ENCODE measurements at places on chromosomes 13 and 19. TPM values are rescaled to one million over a fixed set of nuclear protein-coding genes. Genes with fewer than 3 reads are reported as not detected.

KIR2DL3 gene
- not detected for total RNA-seq

CYP2S1 gene
- total RNA-seq = 4.2 TPM

ZNF880 gene
- total RNA-seq = 28.1 TPM

ZNF227 gene
- total RNA-seq = 26.4 TPM

LYPD3 gene
- total RNA-seq = 27.6 TPM

ZNF433 gene
- total RNA-seq = 10.4 TPM

CYP4F8 gene
- total RNA-seq = 67.3 TPM

ERICH4 gene
- not detected for total RNA-seq

HIF3A gene
- total RNA-seq = 42.8 TPM

PIK3R2 gene
- 41.3 TPM for total RNA-seq

SPACA4 gene
- total RNA-seq = 0.32 TPM

ZNF625 gene
- total RNA-seq = 7.8 TPM

ZNF497 gene
- 11.0 TPM for total RNA-seq

CEACAM4 gene
- 1.0 TPM for total RNA-seq

GDF15 gene
- 49.6 TPM for total RNA-seq

SHANK1 gene
- 2.3 TPM for total RNA-seq

KLK4 gene
- 188 TPM for total RNA-seq

KLK5 gene
- 2.7 TPM for total RNA-seq

NCR1 gene
- 0.34 TPM for total RNA-seq

CILP2 gene
- total RNA-seq = 3.7 TPM

SOX1 gene
- total RNA-seq = 4.4 TPM

C1QTNF9 gene
- total RNA-seq = 0.85 TPM

CYSLTR2 gene
- 0.59 TPM for total RNA-seq

NKG7 gene
- total RNA-seq = not detected

RHPN2 gene
- total RNA-seq = 95.0 TPM

SLC27A5 gene
- 20.7 TPM for total RNA-seq

NAPSA gene
- total RNA-seq = 5.0 TPM

THSD1 gene
- 8.0 TPM for total RNA-seq

All from prostate gland (tissue), 2 donors.